ENCODE measurements at places on chromosomes 11 and 22.

GRCh38 chr22:41240377-41241132 is at the start of gene CHADL:
TSS of gene CHADL (minus strand) at chr22:41240931. CDS start at chr22:41240881, 50 bp downstream.
- DNase-seq = no peak

GRCh38 chr11:116777056-116777455 is 4.3 kb upstream of the BUD13 start:
- DNase-seq = no peak

- no peak for DNase-seq
Observed at GRCh38 chr11:75078233-75078632, 18.4 kb downstream of the OR2AT4 start.

- no peak for DNase-seq
Observed at GRCh38 chr22:49660321-49660720, 167.4 kb downstream of the BRD1 start.

DNA sequence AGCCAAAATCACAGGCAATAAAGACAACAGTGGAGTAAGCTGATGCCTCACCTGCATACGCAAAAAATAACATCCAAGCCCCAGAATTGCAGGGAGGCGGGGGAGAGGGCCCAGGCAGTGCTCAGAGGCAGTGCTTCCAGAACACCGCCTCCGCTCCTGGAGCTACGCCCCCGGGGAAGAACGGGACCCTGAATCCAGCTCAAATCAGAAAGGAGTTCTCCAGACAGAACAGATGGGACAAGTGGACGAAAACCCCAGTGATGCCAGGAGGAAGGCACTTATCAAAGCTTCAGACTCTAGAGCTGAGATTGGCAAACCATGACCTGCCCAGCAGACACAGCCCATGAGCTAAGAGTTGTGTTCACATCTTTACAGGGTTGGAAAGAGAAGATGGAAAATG is 683.9 kb downstream of the TBC1D22A start:
- no peak for DNase-seq

- DNase-seq = no peak
Observed at GRCh38 chr11:63683133-63683991, 2.1 kb downstream of the RTN3 start.

- DNase-seq = no peak
Observed at GRCh38 chr11:35714882-35715627, 52.5 kb downstream of the TRIM44 start.

GRCh38 chr11:70298243-70298915 is 27.9 kb downstream of the PPFIA1 start:
- DNase-seq = no peak

- no peak for DNase-seq
Observed at GRCh38 chr11:47350315-47350714, 2.2 kb downstream of the MYBPC3 start.

- DNase-seq = no peak
Observed at GRCh38 chr22:22558071-22558971, 744 bp downstream of the PRAME start.

DNA sequence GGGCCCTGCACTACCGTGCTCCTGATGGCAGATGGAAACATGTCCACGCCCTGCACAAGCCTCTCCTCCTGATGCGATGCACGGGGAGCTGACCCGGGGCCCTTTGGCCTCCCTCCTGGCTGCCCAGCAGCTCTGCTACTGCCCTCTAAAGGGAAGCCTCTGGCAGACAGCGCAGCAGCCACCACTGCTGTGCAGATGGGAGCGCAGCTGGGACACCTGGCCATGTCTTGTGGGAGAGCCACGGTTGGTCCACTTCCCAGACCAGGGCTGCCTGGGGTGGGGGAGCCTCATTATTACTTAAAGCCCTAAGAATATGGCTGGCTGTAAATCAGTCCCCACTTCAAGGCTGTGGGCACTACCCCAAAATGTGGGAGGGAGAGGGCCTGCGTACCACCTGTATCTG is 38.3 kb downstream of the TBX1 start:
- DNase-seq = no peak

DNA sequence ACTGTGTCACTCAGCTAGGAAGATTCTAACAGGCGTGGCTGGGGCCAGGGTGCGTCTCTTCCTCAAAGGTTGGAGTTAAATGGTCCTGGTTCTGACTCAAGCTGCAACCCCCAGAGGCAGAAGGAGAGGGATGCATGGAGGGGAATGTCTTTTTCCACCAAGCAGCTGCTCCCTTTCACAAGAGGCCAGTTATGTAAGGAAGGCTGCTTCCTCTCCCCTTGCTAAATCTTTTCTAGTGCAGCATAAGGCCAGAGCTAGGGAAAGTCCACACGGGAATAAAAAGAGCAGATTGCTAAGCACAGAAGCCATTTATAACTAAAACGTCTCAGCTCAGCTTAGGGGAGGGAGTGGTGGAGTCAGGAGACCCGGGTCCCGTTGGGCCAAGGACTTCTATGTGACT is 10.0 kb downstream of the PVALB start:
- DNase-seq = no peak

DNA sequence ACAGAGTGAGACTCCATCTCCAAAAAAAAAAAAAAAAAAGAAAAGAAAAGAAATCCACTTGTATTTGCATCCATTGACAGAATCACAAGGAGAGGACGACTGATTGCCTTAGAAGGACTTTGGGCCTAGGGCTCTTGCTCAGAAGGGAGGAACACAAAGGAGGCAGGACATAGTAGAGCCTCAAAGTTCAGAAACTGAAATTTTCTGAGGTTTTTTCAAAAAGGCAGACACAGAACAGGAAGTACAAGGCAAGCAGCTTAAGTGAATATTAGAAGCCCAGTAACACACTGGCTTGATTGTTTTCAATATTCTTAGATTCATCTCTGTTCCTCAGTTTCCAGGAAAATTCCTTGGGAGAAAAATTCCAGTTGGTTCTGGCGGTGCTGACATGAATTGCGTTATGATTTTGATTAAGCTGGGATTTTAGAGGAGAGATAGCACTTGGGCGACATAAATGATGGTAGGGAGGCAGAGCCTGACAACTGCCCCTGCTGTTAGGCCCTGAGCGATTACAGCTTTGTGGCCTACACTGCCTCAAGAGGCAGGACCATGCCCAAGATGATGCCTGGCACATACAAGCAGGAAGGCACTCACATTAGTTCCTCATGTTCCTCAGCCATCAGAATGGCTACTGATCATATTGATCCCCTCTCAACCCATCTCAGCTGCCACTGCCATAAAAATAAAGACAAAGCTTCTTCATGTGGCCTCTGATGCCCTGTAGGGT is 15.3 kb downstream of the CLPB start:
- no peak for DNase-seq

DNA sequence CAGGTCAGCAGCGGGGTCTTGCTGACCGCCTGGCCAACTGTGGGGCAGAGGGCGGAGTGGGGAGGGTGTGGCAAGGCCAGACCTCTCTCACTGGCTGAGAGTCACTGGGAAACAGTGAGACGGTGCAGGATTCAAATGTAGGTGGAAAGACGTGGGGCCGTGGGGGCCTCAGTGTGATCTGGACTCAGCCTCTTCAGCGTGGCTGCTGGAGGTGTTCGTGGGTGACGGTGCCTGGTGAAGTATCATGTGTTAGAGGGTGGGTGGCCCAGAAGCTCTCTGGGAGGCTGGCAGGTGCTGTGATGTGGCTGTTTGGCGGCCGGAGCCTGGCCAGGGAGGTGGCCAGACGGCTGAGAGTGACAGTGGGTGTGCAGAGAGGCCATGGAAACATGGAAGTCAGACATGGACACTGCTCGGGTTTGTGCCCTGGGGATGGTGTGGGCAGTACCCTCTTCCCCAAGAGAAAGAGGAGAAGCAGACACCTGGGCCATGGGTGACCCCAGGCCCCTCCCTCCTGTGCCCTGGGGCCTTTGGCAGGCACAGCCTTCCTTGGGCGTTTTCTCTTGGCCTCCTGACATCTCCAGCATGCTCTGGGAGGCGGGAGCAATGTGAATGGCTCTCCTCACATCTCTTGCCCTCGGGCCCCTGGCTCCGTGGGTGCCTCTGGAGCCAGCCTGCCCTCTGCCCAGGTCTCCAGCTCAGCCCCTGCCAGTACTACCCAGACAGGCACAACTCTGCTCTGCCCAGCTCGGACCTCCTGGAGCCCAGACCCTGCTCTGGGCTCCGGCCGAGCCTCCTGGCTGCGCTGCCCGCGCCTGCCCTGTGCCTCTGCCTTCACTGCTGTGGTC is 10.1 kb upstream of the ACR start:
- DNase-seq = no peak

DNA sequence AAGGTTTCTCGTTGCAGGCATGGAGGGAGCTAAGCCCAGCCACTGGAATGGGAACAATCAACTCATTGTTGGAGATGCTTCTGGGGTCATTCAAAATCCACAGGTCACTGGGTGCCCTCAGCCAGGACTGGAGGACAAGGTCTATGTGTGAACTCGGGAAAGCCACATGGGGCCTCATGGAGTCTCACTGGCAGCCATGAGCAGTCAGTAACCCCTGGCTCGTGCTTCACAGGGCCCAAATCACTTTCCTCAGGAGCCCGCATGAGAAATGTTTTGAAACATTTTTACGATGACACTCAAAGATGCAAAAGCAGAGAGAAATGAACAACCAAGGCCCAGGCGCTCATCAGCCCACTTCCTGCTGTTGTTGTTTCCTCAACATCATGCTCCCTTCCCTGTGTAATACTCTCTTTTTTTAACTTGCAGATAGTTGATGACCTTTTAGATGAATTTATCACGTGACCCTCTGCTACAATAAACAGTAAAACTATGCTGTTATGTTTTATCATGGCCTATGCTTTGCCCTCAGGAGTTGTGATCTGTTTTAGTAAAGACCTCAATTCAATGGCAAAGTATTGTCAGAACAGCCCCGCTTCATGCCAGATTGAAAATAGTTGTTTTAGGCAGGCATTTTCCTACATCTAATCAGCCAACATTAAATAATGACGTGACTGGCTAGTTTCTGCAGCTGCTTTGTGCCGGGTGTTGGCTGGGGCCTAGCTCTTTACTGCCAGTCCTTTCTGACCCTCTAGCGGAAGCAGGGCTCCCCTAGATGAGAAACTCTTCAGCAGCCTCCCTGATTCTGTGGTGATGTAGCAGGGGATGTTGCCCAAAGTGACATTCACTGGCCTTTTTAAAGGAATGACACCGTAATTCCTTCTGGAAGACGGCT is 39.7 kb downstream of the ADAMTS15 start:
- no peak for DNase-seq

GRCh38 chr22:48393885-48394284 is 1433.8 kb downstream of the BRD1 start:
- DNase-seq = no peak

GRCh38 chr22:50074056-50074455 is 11.2 kb downstream of the MLC1 start:
- no peak for DNase-seq

DNA sequence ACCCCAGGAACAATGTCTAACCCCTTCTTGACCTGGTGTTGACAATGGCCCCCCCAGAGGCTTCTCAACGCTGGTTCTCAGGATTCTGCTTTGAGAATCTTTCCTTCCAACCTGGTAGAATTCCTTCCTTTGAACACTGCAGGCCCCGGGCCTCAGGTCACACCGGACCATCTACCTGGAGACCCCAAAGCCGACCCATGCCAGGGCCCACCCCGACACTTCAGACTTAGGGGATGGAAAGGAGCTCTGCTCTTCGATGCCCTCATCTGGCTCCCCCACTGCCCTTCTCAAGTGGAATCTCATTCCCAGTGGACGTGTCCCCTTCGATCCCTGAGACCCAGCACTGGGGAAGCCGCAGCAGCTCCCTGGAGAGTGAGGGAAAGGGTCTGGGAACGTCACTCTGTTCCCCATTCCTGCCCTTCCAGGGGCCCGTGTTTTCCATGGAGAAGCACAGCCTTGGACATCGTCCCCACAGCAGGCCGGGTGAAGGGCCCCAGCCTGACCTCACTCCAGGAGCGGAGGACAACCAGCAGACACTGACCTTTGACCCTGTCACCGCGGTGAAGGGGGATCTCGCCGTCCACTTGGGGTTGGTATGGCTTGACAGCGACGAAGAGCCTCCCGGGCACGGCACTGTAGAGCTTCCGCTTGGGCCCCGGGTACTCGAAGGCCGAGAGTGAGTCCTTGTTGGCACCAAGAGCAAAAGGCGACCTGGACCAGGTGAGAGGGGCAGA is 408.3 kb downstream of the CTTN start:
- no peak for DNase-seq

GRCh38 chr22:22342697-22343580 is 98.4 kb downstream of the VPREB1 start:
- peak; percentile 60 for DNase-seq

DNA sequence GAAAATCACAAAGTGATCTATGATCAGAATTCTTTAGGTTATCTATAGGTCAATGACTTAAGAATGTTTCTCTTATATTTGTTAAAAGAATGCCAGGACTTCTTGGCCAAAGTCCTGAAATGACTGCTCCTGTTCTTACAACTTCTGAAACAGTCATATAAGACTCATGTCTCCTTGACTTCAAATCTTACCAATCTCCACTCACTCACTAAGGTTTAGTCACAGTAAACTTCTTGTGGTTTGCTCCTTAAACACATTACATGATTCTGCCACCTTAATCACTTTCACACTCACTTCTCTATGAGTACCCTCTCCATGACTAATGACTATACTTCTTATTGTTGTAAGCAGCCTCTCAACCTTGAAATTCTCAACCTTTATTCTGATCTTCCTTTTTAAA is 648.7 kb upstream of the CCDC179 start:
- DNase-seq = no peak
